ENCODE measurements at places on chromosomes 13 and 19. TPM values are rescaled to one million over a fixed set of nuclear protein-coding genes. Genes with fewer than 3 reads are reported as not detected.

DZIP1 gene
- 20.0 TPM for total RNA-seq

SMAD9 gene
- 14.2 TPM for total RNA-seq

C13orf42 gene
- not detected for total RNA-seq

DNA sequence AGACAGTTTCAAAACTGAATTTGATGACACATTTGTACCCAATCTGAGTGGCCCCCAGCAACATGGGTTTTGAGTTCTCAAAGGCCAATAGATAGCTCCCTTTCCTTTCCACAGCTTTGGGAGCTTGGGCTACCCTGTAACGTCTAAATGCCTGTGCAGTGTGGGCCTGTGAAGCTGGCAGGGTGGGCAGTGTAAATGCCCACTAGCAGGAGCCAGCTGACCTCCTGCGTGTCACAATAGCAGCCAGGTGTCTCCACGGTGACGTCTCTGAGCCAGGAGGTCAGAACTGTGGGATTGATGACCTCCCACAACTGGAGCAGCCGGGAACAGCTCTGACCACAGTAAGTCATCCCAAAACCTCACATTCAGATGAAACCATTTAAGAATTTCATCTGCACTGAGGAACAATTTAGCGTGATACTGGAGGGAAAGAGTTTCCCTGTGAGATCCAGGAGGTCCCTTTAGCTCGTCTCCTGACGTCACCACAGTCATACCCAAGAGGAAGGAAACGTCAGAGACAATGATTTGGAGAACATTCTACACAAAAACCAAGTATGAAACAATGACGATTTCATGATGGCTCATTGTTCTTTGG lies at the start of gene IPO5:
Gene IPO5 (plus strand): TSS at position 300 of the 595 bp plus-strand sequence. CDS start 23,022 bp downstream, outside the sequence.
- DNase-seq = no peak

GRCh38 chr19:47595944-47596343 lies 13.0 kb upstream of the BICRA start:
- no peak for DNase-seq

DNA sequence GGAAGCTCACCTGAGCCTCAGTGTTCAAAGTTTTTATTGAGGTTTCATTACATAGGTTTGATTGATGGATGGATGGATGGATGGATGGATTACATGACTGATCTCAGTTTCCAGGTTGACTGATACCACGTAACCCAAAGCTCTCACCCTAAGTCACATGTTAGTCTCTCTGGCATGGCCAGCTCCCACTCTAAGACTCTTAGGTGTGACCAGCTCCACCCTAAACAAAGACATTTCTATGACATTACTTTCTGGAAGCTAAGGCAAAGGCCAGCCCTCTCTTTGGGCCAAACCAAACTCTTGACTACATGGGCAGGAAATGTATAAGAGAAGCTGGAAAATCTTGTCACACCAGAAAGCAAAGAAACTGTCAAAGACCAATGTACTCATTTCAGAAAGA lies 28.6 kb downstream of the POLR1D start:
- DNase-seq = no peak

- DNase-seq = no peak
Measured at GRCh38 chr13:107374038-107374437, 806.1 kb upstream of the ARGLU1 start.

DNA sequence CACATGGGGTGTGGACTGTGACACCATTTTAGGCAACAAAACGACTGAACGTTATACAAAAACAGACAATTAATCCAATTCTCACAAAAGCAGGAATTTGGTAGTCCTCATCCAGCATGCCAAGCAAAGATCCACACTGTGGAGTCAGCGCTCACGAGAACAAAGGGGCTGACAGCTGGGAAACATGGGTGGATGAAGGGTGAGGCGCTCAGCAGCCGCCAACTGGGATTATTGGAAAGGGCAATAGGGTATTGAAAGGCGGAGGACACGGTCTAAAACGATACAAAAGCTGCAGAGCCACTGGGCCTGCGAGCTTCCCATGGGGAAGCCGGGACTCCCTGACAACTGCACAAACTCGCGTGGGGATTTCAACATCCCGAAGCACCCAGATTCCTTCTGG lies 4.7 kb upstream of the ZNF813 start:
- no peak for DNase-seq

GRCh38 chr13:25371875-25372283 lies at the start of gene ATP8A2:
Gene ATP8A2 (plus strand): TSS chr13:25371974. CDS start chr13:25372213, 239 bp downstream.
- no peak for DNase-seq

GRCh38 chr19:2716275-2716650 lies 4.9 kb downstream of the DIRAS1 start:
- DNase-seq = no peak

- no peak for DNase-seq
Measured at GRCh38 chr13:101726681-101727080, 274.2 kb downstream of the ITGBL1 start.

- no peak for DNase-seq
Measured at GRCh38 chr13:45603338-45603737, 12.2 kb downstream of the ERICH6B start.

DNA sequence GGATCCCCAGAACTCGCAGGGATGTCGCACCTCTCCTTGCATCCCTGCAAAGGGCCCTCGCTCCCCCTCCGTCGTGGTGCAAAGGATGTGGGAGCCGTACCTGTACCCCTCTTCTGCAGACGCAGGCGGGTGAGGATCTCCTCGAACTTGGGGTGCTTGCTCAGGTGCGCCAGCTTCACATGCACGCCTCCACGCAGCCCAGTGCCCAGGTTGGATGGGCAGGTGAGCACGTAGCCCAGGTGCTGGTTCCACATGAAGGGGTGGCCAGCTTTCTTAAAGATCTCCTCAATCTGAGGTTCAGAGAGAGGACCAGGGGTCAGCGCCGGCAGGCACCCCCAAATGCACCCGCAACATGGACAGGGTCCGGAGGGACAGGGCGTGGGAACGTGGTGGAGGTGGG lies 15.3 kb downstream of the CKM start:
- no peak for DNase-seq

- DNase-seq = no peak
Measured at GRCh38 chr19:36051236-36051635, 2.8 kb downstream of the THAP8 start.

DNA sequence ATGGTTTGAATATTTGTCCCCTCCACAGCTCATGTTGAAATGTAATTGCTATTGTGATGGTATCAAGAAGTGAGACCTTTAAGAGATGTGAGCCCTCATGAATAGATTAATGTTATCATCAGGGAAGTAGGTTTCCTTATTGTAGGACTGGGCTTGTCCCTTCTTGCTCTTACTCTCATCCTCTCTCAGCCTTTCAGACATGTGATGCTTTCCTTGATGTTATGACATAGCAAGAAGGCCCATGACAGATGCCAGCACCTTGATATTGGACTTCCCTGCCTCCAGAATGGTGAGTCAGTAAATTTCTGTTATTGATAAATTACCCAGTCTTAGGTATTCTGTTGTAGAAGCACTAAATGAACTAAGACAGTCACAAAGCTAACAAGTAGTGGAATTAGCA lies 5.7 kb upstream of the ZMYM2 start:
- DNase-seq = no peak

DNA sequence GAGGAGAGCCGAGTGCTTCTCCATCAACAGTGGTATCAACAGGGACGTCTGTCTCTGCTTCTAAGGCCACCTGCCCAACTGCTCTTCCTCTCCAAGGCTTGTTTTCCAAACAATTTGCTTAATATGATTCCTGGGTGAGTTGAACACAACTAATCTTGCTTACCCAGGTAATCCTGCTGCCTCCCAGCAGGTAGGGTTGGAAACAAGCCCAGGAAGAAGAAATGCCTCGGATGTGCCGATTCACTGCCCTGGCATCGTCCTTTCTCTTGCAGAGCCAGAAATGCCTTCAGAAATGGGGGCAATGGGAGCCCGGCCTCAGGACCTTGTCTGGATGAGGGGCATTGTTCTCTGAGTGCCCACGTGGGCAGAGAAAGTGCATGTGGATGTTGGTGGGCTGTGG lies 51.9 kb upstream of the C1QTNF9B start:
- DNase-seq = no peak

- DNase-seq = no peak
Measured at GRCh38 chr13:40631605-40632004, 34.8 kb downstream of the FOXO1 start.

- no peak for DNase-seq
Measured at GRCh38 chr13:99165753-99166587, 34.7 kb upstream of the UBAC2 start.

Data from posterior vena cava (tissue), 2 donors.